Natural killer cell (primary cell): ENCODE measurements at places on chromosomes 4 and X. TPM values are rescaled to one million over a fixed set of nuclear protein-coding genes. Genes with fewer than 3 reads are reported as not detected.

The SYTL5 gene
- not detected for total RNA-seq

The ESX1 gene
- total RNA-seq: not detected

- DNase-seq: no peak
Observed at GRCh38 chr4:57098941-57099340, 11.2 kb downstream of the IGFBP7 start.

DNA sequence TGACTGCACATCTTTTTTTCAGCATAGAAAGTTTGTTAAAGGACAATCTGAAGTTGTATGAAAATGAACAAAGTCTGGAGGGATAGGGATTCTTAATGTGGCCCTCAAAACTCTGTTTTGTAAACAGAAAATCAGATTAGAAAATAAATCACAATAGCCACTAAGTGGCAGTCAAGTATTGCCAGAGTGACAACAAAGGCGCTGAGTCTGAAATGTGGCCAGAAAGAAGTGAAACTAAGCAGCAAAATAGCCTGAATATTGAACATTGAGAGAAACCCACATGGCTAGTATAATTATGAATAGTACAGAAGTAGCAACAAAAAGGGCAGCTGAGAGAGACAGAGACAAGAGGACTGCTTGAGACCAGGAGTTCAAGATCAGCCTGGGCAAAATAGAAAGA is 81.1 kb upstream of the CT45A1 start:
- no peak for DNase-seq

DNA sequence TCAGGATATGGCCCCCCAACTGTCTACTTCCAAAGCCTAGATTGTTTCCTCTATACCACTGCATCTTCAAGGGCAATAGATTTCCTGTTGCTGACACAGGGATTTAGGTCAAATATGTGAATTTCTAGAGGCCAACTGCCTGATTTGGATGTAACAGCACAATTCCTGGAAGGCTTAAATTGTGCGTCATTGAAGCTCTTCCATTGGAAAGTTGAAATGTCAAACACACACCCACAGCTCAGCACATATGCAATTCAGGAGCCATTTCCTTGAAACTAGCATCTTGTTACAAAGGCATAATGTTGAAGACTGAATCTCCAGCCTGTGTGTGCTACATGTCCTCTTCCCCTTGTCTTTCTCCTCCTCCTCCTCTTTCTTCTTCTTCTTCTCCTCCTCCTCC is 158.6 kb downstream of the STK32B start:
- no peak for DNase-seq

- DNase-seq: peak; percentile 69
Observed at GRCh38 chr4:76377911-76378310, 43.0 kb downstream of the CCDC158 start.
